ENCODE measurements at places on chromosomes 4 and X. TPM values are rescaled to one million over a fixed set of nuclear protein-coding genes. Genes with fewer than 3 reads are reported as not detected.

MAPK10 gene
- total RNA-seq = not detected

DNA sequence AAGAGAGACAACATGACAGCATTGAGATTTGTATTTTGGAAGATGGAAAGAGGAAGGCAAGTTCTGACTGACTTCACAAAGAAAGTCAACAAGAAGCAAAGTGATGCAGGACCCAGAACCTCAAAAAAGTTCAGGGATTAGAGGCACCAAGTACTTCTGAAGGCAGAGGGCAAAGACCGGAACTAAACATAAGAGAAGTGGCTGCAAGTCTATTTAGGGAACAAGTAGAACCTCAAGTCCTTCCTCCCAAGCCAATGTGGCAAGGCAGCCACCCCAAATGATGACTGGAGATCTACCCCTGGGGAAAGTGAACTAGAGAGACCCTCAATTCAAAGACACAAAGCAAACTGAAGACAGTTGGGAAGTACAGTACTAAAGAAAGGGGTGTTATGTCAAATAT is 46.6 kb downstream of the SLC39A8 start:
- no peak overlapping the region for H3K4me3 ChIP-seq
- DNase-seq = no peak
- H3K4me1 ChIP-seq = no peaks in the 10 kb centered on the region

DNA sequence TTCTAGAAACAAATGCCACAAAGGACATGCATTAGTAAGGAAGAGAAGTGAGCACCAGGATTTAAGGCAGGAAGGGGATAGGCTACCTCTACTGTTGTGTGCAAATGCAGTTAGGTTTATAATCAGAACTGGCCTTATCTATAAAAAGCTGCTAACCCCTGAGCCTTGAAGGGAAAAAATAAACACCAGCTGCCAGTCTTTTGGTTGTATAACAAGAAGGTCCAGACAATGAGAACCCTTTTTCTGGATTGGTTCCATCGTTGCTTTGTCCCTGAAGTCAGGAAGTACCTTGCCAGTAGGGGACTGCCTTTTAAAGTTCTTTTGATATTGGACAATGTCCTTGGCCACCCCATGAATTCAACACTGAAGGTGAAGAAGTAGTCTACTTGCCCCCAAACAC is 126.7 kb upstream of the OTUD4 start:
- no peak for DNase-seq
- no peaks in the 10 kb centered on the region for H3K36me3 ChIP-seq
- no peak overlapping the region for H3K4me3 ChIP-seq

DNA sequence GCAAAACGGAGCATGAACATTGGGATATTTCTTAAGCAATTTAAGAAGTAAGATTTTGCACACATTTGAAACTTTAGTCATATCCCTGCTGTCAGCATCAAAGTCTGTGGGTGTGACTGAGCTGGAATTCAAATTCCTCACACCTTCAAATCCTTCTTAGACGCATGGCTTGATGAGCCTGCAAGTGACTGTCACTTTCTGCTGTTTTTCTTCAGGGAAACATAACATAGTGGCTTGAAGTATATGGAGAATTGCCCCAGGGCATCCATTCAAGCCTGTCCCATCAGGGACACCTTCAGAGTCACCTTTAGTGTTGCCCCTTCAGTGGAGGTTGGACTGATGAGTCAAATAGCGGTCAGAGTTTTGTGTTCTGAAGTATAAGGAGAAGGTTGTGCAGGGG is 17.4 kb downstream of the FHDC1 start:
- H3K4me1 ChIP-seq = no peaks in the 10 kb centered on the region
- H3K27ac ChIP-seq = no peak overlapping the region
- H3K36me3 ChIP-seq = no peaks in the 10 kb centered on the region
- no peak for DNase-seq

GRCh38 chrX:74232859-74233258 is 71.1 kb upstream of the ZCCHC13 start:
- H3K27ac ChIP-seq = no peak overlapping the region
- no peaks in the 10 kb centered on the region for H3K4me1 ChIP-seq
- H3K27me3 ChIP-seq = no peaks in the 10 kb centered on the region
- H3K4me3 ChIP-seq = no peak overlapping the region
- no peaks in the 10 kb centered on the region for H3K36me3 ChIP-seq

DNA sequence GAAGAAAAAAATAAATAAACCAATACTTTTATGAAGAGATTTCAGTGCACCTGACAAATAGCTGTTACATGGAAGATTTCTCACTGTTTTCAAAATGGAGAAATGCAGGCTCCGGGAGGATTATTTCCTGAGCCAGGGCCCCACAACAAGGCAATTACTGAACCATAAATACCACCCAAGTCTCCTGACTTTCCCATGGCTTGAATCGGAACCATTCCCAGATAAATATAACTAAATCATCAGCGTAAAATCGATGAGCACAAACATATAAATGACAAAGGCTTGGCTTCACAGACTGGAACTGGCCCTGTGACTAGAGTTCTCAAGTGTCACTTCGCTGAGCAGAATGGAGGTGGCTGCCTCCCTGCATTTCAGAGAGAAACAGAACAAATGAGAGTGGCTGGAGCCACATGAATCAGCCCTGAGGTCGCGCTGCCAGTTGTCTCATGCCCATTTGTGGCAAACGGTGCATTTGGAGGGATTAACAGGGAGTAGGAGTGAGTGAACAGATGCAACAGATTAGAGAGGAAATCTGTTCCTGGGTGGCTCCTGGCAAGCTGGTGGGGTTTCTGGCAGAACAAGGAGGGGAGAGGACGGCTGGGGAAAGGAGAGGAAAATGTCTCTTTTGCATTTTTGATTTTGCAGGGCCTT is 57.3 kb upstream of the STIM2 start:
- H3K4me3 ChIP-seq = no peak overlapping the region
- no peaks in the 10 kb centered on the region for H3K36me3 ChIP-seq
- no peak for DNase-seq
- H3K27ac ChIP-seq = no peak overlapping the region

SMARCA1 gene
- total RNA-seq = 0.11 TPM

DNA sequence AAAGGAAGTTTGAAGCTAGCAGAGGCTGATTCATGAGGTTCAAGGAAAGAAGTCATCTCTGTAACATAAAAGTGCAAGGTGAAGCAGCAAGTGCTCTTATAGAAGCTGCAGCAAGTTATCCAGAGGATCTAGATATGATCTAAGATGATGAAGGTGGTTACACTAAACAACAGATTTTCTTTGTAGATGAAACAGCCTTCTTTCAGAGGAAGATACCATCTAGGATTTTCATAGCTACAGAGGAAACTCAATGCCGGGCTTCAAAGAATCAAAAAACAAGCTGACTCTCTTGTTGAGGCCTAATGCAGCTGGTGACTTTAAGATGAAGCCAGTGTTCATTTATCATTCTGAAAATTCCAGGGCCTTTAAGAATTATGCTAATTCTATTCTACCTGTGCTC is 28.8 kb downstream of the NR0B1 start:
- H3K4me3 ChIP-seq = no peak overlapping the region
- no peak for DNase-seq
- no peaks in the 10 kb centered on the region for H3K4me1 ChIP-seq
- H3K27me3 ChIP-seq = no peaks in the 10 kb centered on the region

DNA sequence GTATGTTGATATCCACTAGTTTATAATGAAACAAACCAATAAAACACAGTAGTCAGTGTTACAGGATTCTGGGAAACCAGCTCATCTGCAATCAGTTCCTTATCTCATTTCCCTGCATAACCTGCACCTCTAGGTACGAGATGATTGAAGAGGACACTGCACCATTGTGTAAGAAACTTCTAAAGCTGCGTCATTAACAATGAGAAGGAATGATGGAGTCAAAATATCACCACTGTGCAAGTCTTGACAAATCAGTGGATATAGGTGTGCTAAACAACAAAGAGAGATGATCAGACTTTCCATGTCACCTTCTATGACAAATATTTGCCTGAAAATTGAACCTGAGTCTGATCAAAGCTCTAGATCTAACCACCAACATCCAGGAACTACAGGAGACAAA is 40.7 kb upstream of the DHX15 start:
- no peaks in the 10 kb centered on the region for H3K36me3 ChIP-seq
- peaks cover 6% of the 10 kb centered on the region for H3K27me3 ChIP-seq
- no peak for DNase-seq
- no peaks in the 10 kb centered on the region for H3K4me1 ChIP-seq
- no peak overlapping the region for H3K27ac ChIP-seq
- H3K4me3 ChIP-seq = no peak overlapping the region

All from CD8-positive, alpha-beta memory T cell (primary cell).